ENCODE measurements at places on chromosomes 5 and 9.

- DNase-seq: peak; percentile 46
Measured at GRCh38 chr5:79857714-79858409, 133.2 kb downstream of the MTX3 start.

DNA sequence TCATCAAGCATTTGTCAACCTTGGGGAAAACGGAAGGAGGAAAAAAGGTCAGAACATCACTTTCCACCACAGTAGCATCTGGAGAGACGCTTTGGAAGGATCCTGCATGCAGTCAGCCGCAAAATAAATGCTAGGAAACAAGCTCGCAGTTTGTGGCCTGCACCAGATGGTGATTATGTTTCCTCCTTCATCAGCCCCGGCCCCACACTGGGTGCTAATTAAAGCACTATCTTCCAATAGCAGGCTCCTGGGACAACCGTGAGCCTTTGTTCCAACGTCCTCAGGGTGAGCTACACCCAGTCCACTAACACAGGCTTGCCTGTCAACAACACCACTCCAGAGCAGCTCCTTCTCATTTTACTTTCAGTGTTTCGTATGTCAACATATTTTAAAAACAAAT lies 64.0 kb downstream of the RNF130 start:
- DNase-seq: no peak

- no peak for DNase-seq
Measured at GRCh38 chr5:82019342-82020138, 47.7 kb downstream of the ATG10 start.

GRCh38 chr9:2663461-2664173 lies 42.0 kb downstream of the VLDLR start:
- DNase-seq: no peak

DNA sequence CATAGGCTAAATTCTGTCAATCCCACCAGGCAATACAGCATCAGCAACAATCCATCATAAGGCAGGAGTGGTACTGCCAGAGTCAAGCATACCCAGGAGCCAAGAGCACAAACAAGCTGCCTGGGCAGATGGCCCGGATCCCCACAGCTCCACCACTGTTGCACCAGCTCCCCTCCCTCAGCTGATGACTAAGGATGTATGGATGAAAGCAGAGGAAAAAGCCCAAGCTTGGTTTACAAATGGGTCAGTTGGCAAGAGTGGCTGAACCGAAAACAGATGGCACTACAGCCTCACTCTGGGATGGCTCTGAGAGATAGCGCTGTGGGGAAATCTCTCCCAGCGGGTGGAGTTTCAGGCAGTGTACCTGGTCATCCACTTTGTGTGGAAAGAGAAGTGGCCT lies 29.4 kb downstream of the DROSHA start:
- DNase-seq: no peak

- no peak for DNase-seq
Measured at GRCh38 chr9:71524996-71525580, 243.2 kb downstream of the CEMIP2 start.

GRCh38 chr5:60806591-60807243 lies 37.4 kb downstream of the ELOVL7 start:
- no peak for DNase-seq

GRCh38 chr5:74948031-74948546 lies 81.9 kb upstream of the FAM169A start:
- no peak for DNase-seq

DNA sequence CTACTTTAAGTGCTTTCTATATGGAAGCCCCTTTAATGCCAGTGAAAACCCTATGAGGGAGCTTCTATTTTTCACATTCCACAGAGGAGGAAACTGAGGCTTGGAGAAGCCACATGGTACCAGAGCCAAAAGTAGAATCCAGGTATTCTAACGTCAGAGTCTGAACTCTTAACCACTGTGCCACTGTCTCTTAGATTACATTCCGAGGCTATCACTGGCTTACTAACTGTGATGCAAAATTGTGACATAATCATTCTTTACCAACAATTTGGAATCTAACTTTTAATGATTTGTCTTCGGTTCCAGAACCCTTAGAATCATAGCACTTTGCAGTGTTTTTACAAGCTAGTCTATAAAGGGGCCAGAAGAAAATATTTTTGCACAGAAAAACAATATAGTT lies 59.2 kb downstream of the SLC1A3 start:
- no peak for DNase-seq

- no peak for DNase-seq
Measured at GRCh38 chr5:2194949-2195348, 312.2 kb upstream of the IRX4 start.

- peak; percentile 64 for DNase-seq
Measured at GRCh38 chr5:134184155-134185135, 7.7 kb upstream of the SKP1 start.

DNA sequence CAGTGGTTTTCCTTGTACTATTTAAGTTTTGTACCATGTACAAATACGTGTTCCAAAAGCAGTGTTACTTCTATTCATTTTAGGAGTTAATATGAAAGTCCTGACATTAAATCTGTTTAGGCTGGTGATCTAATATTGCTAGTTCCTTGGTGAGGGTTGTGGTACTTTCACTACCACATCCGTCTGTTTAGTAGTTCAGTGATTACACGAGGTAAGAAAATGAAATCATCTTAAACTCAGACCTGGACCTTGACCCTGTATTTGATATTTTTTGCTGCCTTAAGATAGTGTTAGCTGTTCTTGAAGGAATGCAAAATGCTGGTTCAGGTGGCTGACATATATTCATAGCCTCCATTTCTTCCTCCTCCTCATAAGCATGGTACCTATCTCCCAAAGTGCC lies 50.3 kb downstream of the MTAP start:
- no peak for DNase-seq

Measured in stimulated activated CD4-positive, alpha-beta T cell treated with anti-CD3 and anti-CD28 coated beads, TNF-alpha, amount 100 ng/mL, for 4 hours (primary cell).